GM12892 (cell line): ENCODE measurements at places on chromosomes 7 and 10.

DNA sequence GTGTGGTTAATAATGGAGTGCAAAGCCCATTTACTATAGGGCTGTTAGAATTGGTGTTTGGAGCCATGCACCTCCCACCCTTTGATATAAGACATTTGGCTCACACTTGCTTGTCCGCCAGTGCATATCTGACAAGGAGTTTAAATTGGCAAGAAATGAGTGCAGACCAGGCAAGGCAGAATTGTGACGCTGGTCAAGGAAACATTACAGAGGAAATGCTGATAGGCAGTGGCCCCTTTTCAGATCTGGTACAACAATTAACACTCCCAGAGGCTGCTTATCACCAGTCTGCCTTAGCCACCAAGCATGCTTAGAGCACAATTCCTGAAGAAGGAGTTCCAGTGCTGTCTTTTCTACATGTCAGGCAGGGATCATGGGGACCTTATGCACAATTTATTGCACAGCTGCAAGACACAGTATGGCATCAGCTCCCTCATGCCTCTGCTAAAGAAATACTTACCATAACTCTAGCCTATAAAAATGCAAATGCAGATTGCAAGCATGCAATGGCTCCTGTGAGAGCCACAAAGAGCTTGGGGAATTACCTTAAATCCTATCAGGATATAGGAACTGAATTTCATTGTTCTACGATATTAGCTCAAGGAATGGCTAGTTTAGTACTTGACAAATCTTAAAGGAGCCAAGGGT is 35.2 kb downstream of the OR13A1 start:
- DNase-seq, result no peak

DNA sequence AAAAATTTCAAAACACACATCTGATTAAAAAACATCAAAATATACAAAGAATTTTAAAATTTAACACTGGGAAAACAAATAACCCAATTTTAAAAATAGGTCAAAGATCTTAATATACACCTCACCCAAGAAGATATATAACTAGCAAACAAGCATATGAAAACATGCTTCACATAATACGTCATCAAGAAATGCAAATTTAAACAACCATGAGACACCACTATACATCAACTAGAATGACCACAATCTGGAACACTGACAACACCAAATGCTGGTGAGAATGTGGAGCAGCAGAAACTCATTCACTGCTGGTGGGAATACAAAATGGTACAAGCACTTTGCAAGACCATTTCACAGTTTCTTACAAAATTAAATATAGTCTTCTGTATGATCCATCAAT is 498.4 kb downstream of the IPMK start:
- no peak for DNase-seq

DNA sequence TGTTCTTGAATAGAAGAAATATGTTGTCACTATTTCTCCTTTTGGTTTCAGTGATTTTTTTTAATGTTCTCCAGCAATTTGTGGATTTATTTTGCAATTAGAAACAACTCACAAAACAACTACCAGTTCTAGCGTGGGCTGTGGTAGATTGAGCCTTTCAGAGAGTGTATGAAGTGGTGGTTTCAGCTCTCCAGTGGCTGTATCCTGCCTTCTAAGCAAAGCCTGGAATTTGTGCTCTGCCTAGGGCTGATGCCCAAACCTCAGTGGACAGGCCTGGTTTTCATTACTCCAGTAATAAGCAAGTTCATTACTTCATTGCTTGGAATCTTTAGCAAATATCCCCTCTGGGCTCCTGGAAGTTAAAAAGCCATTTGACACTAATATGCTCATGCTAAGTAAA is 35.9 kb downstream of the APBB1IP start:
- no peak for DNase-seq

DNA sequence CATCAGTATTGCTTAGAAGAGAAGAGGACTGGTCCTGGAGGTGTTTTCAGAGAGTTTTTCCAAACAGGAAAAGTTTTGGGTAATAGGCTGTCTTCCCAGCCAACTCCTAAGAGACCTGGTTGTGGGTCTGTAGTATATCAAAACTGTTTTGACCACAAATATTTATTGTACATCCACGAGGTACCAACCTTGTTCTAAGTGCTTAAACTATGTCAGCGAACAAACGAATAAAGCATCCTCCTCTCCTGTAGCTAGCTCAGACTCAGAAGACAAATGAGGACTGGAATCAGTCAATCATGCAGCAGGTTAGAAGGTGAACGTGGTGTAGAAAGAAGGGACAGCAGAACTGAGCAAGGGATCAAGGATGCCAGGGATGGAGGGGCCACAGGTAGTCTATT is 61.6 kb upstream of the MKI67 start:
- no peak for DNase-seq

DNA sequence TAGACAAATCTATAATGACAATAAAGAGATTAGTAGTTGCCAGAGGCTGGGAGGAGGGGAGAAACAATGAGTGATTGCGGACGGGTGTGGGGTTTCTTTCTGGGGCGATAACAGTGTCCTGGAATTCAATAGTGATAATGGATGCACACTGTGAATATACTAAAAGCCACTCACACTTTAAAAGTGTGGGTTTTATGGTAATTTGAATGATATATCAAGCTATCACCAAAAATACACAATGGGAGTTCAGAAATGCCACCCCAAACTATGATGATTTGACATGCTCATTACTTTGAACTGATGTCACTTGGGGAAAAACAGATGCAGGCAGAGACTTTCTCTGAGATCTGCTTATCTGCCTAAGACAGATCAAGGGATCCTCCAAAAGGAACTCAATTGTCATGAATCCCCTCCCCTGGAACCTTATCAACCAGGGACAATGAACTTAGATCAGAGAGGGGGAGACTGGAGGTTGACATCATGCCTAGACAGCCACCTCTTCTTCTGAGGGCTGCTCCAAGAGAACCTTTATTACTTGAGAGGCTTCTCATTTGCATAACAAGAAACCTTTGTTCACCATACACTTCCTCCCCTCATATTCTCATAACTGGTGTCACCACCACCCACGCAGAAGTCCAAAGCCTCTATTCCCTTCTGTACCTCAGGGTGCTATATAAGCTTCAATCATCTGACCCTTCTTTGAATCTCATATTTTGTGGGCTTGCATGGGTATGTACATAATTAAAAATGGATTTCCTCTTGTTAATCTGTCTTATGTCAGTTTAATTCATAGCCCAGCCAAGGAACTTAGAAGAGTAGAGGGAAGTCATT is 14.8 kb upstream of the ZC3HAV1 start:
- no peak for DNase-seq

GRCh38 chr7:6558837-6559236 is 7.6 kb upstream of the GRID2IP start:
- DNase-seq, result no peak
